ENCODE measurements at places on chromosomes 13 and 19.
A peak's percentile ranks its signal among the peaks of the same experiment; 100 is the strongest.

GRCh38 chr13:94346261-94347019 lies 133.0 kb downstream of the DCT start:
- DNase-seq: no peak

DNA sequence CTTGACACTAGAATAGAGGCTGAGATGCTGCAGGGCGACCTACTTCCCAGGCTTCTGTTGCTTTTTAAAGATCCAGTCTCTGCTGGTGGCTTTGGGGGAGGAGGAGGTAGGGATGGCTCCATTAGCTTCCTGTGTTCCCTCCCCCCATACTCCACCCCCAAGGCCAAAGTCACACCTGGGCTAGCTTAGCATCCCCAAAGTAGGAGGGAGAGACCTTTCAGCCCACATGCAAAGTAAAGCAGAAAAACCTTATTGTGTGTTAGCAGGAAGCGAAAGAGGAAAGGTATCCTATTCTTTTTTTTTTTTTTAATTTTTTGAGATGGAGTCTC lies 3.2 kb upstream of the TNPO2 start:
- DNase-seq: no peak

DNA sequence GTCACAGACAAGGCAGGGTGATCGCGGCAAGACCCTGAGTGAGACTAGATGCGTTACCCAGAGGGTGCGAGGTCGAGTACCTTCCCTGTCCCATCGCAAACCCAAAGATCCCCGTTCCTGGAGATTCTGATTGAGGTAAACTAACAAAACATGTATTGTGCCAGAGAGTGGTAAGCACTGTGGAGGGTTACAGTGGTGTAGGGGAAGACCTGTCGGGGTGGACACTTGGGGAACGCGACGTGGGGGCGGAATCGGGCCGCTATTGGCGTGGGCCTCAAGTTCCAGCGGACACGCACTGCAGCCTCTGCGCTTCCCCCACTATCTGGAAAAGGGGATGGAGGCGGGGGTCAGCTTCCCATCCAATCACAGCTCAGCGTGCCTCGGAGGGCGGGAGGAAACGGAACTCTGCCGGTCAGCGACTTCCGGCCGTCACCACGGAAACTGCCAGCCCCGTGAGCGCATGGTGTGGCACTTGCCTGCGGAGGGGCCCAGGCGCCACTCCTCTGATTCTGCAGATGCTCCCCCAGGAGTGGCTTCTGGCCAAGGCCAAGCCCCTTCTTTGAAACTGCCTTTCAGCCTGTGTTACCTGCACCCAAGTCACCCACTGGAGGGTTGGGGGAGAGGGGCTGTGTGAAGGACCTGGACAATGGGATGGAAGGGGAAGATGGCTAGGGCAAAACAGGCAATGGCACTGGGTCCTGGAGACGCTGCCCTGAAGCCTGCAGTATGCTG lies 1.0 kb upstream of the UBE2M start:
- DNase-seq: peak; percentile 56

DNA sequence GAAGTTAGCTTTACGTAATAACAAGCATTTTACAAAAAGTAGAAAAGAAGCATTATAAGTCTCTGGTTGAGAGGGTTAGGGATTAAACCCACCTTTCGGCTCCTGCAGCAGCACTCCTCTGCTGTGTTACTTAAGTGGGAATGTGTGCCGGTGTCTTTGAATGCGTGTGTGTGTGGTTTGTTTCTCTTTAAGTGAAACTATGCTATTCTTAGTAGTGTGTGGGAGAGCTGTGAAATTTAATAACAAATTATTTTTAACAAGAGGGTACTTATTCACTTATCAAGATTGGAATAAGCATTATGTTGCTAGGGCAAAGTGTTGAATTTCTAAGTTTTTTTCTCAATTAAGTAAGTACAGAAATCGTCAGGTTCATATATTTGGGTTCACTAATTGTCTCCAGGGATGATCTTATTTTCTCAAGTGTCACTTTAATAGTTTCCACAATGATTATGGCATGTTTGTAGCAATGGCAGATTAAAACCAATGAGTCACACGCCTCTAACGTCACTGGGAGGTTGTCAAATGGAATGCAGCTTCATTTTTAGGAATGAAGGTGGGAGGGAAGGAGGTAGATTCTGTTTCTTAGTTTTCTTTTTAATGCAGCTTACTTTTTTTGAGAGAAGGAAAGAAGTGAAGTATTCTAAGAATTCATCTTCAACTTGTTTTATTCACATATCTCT lies 151.3 kb downstream of the LMO7 start:
- no peak for DNase-seq

DNA sequence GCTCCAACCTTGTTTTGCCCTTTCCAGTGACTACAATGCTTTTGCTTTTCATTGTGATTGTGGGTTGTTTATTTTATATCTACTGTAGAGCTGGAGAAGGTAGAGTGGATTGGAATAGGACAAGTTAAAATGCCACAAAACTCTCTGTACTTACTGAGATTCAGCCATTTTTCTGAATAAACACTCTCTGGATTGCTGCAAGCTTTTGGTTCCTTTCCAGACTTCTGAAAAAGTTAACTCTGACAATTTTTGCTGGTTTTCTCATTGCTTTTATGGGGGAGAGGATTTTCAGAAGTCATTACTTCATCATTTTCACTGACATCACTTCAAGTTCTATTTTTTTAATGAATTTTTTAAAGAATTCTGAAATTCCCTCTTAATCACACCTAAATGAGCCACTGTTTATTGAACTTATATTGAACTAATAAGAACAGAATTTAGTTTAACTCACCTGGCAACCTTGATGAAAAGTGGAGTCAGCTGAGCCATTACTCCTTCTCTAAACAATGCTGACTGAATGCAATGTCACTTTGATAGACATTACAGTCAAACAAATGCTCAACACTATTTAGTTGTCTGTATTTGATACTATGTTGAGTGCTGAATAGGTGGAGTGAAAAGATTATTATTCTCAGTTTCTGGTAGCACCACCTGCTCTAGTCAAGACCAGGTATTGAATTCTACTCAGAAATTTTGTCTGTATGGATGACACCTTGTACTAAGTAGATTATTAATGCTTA lies 303.5 kb downstream of the DLEU7 start:
- no peak for DNase-seq

- no peak for DNase-seq
Measured at GRCh38 chr13:92613921-92614320, 612.7 kb upstream of the GPC6 start.
